ENCODE measurements at places on chromosomes 3 and 15.

- DNase-seq: no peak
These were observed 55.9 kb downstream of the ALCAM start for GRCh38 chr3:105422645-105423044.

- DNase-seq: no peak
These were observed 18.7 kb downstream of the TGM4 start for GRCh38 chr3:44893097-44893496.

DNA sequence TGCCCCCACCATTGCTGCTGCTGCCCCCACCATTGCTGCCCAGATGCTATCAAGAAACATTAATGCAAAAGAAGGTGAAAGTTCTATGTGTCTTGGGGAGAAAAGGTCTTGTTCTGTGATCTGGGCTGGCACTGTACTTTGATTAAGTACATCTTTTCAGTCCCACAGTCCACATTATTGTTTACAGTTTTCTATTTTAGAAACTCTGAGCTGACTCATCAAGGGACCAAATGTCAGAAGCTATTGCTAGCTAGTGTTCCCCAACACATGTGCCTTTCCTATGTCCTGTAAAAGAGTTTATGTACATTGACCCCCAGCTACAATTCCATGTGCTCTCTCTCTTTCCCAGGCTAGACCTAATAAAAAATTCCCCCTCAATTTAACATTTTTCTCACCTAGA, 264.7 kb upstream of the NECTIN3 start:
- no peak for DNase-seq

DNA sequence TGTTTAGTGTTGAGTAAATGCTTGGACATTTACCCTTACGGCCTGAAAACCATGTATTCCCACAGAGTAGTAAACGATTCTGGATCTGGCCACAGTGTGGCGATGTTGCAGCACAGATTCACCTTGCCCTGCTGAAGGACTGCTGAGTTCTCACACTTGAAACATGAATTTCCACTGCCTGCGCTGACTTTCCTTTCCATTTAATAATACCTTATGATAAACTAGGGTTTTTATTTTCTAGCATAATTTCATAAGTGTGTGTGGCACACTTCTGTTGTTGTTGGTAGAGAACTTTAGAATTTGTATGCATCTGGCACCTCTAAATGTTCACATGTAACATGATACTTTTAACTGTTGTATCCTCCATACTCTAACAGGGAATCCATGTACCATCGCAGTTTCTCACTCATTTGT, 53.9 kb downstream of the C3orf38 start:
- DNase-seq: peak; percentile 65

DNA sequence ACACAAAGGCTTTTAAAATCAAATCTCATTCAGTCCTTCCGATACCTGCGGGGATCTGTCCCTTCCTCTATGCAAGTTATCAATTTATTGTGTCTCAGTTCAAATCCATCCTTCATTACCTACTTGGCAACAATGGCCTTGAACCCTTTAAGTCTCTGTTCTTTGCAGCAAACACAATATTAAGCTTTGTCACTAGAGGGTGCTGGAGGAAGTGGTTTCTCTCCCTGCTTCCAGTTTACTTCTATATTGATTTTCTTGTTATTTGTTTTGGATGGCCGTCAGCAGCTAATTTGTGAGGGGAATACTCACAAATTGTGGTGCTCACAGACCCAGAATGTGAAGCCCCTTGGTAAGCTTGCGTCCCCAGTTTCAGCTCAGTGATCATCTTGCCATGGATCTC, 278.3 kb downstream of the FGF12 start:
- no peak for DNase-seq

DNA sequence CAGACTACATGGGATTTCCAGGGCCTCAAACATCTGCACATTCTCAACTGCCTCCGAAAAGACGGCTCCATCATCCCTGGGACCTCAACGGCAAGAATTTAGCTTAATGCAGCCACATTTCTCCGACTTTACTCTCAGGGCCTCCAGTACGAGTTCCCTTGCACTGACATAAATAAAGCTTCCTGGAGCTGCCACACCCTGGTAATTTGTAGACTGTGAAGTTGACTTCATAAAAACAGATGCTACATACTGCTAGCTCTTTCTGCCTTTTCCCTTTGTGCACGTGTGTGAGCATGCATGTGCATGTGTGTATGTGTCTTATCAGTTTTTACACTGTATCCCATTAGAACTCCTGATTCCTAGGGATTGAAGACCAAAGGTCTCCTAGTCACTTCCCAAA, 122.7 kb downstream of the NTRK3 start:
- no peak for DNase-seq

- DNase-seq: no peak
These were observed 36.7 kb upstream of the VILL start for GRCh38 chr3:37953707-37954394.

DNA sequence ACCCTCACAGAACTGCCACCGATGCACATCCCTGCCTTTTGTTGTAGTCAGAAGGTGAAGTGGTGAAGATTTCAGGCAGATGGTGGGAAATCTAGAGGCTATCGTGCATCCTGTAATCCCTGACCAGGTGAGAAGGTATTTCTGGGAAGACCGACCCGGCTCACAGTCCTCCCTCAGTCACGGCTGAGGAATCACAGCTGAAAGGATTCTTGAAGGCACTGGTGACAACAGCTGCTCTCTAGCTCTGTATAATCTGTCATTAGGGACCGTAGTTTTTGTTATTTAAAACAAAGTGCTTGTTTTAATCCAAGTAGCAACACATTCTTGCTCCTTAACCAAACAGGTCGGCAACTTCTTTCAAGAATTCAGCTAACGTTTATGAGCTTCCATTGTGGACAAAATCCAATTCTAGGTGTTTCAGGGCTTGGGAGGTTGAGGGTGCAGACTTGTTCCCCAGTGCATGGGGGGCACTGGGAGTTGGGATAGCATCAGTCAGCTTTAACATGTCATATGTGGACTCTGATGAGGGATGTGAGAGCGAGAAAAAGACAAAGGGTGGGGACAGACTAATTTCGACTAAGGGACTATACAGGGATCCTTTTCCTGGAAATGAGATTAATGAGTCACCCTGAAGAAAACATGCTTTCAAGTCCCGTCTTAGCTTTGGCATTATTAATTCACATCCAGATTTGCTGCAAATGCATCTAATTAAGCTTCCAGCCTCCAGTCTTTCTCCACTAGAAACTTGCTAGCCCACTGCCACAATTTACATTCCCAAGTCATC, 141.0 kb upstream of the RASGRP1 start:
- DNase-seq: no peak
